ENCODE measurements at places on chromosomes 13 and 19. TPM values are rescaled to one million over a fixed set of nuclear protein-coding genes. Genes with fewer than 3 reads are reported as not detected.

Gene PRODH2
- 0.13 TPM for total RNA-seq

Gene HCST
- total RNA-seq: 1.5 TPM

Gene THAP8
- 6.1 TPM for total RNA-seq

Gene BORA
- total RNA-seq: 1.7 TPM

Gene SULT2A1
- total RNA-seq: 0.55 TPM

DNA sequence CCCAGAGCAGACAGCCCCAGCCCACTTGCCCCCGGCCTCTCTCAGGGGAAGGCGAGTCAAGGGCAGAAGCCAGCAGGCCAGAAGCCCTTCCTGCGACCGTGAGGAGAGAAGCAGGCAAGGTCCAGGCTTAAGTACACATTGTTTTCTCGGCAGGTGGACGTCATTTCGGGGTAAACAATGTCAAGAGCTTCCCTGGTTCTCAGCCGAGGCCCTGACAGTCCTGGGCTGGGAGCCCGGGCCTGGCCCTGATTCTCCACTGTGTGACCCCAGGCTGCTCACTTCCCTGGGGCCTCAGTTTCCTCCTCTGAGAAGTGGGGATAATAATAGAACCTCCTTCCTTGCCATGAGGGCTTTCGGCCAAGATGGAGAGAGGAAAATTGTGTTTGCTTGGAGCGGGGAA, 19.4 kb downstream of the PLVAP start:
- DNase-seq: no peak

GRCh38 chr13:86569974-86570373, 770.8 kb upstream of the SLITRK6 start:
- DNase-seq: no peak

DNA sequence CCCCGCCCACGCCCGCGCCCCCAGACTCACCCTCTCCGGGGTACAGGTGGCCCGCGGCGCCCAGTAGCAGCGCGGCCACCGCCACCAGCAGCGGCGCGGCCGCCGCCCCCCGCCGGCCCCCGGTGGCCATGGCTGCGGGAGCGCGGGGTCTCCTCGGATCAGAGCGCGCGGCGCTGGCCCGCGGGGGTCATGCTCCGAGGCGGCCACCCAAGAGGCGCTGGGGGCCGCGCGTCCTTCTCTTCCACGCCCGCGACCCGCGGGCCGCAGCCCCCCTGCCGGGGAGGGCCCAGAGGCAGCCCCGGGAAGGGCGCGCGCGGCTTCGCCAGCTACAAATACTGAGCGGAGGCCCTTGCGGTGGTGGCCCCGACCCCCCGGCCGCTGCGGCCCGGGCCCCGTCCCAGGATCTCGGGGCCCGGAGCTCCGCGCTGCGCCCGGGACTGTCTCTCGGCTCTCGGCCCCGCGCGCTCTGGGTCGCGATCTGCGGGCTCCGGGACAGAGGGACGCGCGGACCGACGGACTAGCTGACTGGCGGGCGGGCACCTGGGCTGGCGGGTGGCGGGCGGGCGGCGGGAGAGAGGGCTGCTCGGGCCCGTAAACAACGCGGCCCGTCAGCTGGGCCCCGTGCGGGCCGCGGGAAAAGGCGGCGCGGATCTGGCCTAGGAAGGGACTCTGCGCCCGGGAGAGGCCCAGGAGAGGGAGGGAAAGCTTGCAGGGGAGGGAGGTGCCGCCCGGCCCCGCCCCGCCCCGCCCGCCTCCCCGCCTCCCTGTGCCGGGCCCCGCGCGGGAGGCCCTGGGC, at the start of gene INSR:
TSS of gene INSR (minus strand) at position 653 of the 796 bp plus-strand sequence. CDS start at position 130, 523 bp downstream.
- DNase-seq: peak; percentile 93

GRCh38 chr13:22018076-22018835, 347.4 kb downstream of the FGF9 start:
- no peak for DNase-seq

DNA sequence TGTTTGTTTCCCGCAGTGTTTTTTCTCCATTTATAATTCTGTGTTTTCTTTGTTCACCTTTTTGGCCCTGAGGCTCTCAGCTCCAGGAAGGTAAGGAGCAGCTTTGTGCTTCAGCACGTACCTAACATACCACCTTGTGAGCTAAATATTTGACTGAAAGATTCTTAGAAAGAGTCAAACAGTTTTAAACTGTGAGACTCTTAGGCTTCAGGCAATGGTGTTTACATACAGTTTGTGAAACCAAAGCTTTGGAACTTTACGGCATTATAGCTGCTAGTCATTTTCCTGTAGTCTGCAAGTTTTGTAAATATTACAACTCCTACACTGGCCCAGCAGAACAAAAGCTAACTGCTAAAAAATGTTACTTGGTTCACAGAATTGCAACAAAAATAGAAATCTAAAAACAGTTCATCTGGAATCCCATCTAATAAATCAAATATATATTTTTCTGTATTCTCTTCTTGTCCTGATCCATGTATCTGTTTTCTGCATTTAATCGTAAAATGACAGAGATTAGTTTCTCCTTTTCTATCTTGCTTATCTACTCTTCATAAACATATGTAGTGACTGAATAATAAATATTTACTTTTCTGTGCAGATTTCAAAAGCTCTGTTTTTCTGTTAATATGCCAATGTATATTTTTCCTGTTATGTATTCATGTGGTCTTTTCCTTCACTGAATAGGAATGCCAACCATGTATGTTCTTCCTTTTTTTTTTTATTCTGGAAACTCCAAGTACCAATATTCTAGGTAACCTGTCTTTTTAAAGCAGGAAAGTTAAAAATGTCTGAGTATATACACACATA, 38.8 kb upstream of the GPI start:
- DNase-seq: no peak

GRCh38 chr13:80203496-80203895, 137.4 kb downstream of the SPRY2 start:
- no peak for DNase-seq

DNA sequence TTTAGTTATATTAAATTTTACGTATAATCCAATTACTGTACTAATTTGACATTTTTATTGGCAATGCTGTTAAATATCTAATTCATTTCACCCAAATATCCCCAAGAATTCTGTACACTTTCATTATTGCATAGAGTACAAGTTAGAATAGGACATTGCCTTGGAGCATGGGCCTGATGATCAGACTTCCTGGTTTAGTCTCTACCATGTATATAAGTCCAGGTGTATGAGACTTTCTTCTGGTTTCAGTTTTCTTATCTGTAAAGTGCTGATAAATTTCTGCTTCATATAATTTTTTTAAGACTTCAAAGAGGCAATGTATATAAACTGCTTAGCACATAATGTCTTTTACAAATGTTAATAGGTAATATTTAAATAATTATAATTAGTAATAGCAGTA, 179.4 kb downstream of the KLF12 start:
- no peak for DNase-seq

- no peak for DNase-seq
These were observed 135.5 kb upstream of the RNF113B start for GRCh38 chr13:98312606-98313005.

- DNase-seq: no peak
These were observed 49.5 kb downstream of the ATP7B start for GRCh38 chr13:51961493-51962403.

DNA sequence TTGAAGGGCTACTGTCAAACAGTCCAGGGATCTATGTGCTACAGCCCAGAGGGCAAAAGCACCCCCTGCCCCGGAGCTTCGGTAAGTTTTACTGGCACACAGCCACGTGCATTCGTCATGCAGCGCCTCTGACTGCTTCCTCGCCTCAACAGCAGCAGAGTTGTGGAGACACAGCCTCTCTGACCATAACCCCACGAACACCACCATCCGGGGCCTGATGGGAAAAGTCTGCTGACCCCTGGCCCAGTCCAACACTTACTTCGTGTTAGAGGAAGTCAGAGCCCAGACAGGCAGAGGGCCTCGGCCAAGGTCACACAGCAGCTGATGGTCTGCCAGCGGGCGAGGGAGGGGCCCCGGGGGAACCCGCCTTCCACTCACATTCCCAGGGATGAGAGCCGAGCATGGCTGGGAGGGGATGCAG, 5.1 kb downstream of the CBARP start:
- DNase-seq: no peak

- no peak for DNase-seq
These were observed 62.3 kb downstream of the ITGBL1 start for GRCh38 chr13:101514695-101515275.

GRCh38 chr19:31461814-31462539, 112.7 kb upstream of the TSHZ3 start:
- DNase-seq: no peak

DNA sequence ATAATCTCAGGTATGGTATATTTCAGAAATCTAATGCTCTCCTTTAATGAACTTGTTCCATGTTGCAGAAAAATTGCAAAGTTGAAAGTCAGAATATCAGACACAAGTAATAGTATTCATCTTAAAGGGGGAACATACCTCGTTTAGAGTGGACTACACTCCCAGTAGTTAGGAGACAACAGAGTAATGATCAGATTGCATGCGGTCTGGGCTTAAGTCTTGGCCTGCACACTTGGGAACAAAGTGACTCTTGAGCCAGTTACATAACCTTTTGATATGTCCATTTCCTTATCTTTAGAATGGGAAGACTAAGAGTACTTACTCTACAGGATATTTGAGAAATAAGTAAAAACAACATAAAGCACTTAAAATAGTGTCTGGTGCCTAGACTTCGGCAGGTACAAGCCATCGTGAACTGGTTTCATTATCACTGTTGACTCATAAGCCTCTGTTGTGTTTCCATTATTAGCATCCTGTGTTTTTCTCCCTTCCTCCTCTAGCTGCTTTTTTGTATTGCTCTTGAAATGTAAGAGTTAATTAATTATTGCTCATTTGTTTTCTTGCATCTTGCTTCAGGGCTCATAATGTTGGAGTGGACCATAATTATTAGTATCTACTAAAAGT, 53.0 kb downstream of the DPY19L3 start:
- no peak for DNase-seq

DNA sequence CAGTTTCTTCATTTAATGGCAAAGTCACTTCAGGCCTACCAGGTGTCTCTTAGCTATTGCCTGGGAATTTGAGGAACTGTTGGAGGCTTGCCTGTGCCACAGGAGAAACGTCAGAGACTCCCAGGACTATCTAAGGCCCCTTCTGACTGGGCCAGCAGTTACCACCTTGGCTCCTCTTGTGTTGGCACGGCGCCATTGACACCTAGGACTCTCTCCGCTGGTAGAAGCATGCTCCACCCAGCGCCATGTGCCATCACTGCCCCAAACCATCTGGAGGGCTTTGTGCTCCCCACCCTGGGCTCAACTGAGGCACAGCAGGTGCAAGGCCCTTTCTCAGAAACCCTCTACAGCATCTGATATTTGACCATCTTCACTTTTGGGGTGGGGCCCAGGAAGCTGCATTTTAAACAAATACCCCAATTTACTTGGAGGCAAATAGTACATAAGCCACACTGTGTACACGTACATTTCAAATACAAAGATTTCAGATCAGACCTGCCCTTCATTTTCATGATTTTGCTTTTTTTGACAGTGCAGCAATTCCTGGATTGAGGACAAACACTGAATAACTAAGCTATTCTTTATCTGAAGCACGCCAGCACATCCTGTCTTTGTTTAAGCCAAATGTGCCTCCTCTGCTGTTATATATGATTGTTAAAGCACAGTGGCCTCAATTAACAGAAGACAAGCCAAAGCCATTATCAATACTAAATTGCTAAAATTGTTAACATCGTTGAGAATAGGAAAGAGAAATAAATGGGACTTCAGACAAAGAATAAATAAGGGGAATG, 59.9 kb upstream of the TPP2 start:
- DNase-seq: no peak

GRCh38 chr13:112767506-112768471, 78.0 kb downstream of the ATP11A start:
- peak; percentile 39 for DNase-seq

All from gastrocnemius medialis (tissue), 4 donors.